Activated T-helper 1 cell treated with Interleukin-2 at 50 U/mL for 16 hours (primary cell): ENCODE measurements at places on chromosomes 5 and 9.

DNA sequence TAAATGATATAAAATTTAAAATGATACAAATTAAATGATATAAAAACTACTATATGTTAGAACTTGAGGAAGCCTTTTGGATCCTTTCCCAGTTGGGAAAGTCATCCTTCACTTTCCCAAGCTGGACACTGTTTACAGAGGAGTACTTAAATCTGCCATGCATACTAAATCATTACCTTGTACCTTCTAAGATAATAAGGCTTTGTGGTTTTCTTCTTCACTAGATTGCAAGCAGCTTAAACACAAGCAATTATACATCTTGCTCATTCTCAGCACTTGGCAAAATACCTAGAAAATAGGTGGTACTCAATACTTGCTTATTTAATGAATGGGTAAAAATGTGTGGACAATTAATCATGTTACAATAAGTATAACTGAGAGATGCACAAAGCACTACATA lies 666.8 kb downstream of the PTPRD start:
- no peak for DNase-seq

DNA sequence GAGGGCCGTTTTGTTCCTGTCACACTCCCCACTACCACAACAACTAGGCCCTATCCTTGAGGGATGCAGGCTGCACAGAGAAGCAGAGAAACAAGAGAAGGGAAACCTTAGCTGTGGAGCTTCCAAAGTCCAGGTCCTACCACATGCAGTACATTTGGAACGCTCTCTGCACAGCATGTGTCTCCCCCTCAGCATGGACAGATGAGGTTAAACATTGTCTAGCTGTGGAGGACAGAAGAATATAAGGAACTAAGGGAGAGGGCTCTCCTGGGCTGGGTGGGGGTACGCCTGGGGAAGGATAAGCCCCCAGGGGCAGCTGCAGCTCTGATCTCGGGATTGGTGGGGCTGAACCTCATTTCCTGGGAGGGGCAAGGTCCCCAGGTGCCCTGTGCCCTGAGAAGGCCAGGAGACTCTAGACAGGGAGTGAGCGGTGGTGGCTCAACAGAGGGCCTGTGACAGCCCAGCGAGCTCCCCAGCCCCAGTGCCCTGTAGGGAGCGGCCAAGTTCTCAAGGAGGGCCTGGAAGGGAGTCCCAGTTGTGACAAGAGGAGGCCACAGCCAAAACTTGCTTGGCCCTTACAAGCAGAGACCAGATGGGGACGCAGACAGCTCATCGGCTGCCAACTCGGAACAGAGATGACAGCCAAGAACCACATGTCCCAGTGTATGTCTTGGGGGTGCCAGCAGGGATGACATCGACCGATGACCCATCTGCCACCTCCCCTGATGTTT lies 30.1 kb downstream of the TSPAN17 start:
- DNase-seq: no peak

GRCh38 chr5:40223884-40224402 lies 455.8 kb upstream of the PTGER4 start:
- no peak for DNase-seq

- DNase-seq: no peak
These were observed 14.4 kb upstream of the GRXCR2 start for GRCh38 chr5:145887217-145887616.

DNA sequence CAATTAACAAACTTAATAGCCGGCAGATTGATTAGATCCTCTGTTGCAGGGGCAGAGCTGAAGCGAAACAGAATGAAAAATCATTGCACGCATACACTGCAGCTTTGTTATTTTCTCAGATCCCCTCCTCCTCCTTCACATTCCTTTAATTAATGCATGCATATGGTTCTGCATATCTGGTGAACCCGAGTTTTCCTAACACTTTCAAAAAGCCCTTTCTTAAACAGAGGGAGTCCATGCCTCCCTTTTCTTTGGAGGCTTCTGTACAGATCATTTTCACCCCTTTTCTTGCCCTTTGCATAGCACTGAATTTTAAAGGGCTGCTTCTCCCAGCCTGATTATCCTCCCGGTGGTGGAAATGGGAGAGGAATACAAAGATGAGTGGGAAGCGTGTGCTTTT lies 136.6 kb upstream of the TBCA start:
- DNase-seq: no peak

- DNase-seq: no peak
These were observed 603.9 kb downstream of the CDH12 start for GRCh38 chr5:22249209-22249729.

DNA sequence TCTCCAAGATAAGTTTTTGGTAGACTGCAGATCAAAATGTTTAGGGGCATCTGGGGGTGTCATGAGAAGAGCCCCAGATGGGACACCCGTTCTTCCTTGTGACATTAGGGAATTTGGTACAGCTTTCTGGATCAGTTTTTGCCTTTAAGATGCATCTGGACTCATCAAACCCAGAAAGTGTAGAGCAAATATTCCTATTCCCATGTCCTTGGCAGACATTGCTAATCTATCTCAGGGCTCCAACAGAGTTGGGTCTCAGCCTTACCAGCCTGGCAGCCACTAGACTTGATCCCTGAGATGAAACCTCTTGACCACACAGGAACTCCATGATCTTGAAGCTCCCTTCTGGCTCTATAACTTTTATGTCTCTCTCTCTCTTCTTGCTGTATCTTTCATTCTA lies 35.6 kb downstream of the ERGIC1 start:
- DNase-seq: no peak
